ENCODE measurements at places on chromosomes 12 and 14.

GRCh38 chr12:7907009-7907408, 29.0 kb downstream of the SLC2A3 start:
- DNase-seq = peak; percentile 17

DNA sequence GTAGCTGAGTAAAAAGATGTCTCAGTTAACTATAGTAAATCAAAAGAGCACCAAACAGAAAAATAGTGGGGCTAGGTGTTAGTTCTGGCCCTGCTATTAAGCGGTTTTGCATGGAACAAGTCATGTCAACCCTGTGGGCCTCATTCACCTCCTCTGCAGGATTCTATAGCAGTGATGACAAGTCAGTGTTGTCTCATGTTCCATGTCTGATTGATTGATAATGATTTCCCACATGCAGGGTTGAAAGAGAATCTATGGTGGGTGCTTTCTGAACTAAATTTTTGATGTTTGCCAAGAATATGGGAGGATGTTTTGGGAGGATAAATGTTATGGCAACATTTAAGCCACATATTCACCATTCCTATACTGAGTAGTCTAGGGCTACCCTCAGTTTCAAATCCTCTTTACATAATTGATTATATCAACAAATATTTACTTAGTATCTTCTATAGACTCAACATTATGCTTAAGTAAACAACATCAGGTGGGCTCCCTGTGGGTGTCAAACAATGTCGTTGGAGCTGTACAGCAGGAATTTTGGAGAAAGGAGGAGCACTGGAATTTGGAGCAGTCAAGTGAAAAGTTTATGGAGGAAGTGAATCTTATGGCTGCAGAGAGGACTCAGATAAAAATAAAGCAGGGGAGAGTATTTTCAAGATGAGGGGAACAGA, 48.6 kb downstream of the IRAK3 start:
- DNase-seq = no peak

DNA sequence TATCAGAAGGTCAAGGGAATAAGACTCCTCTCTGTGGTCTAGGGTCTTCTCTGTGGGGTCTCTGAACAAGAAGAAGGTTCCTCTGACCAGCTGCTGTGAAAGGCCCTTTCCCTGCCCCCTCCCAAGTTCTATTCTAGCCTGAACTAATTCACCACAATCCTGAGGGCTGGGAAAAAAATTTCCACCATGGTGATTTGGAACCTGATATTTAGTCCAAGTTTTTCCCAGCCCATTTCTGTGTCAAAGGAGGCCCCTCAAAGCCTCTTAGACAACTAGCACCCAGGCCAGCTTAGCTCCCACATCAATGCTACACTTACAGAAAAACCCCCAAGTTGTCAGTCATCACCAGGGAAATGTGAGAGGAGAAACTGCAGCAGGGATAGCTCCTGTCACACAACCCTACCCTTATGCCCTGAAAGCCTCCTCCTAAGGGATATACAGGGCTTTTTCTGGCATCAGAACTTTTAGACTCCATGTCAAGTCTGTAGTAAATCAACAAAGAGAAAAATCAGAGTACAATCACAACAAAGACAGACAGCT, 4.5 kb downstream of the FMNL3 start:
- no peak for DNase-seq

- no peak for DNase-seq
Measured at GRCh38 chr12:16475521-16475920, 128.1 kb downstream of the MGST1 start.

All from stimulated activated CD8-positive, alpha-beta memory T cell treated with anti-CD3 and anti-CD28 coated beads, Interleukin-12 subunit alpha, Interleukin-12 subunit beta, amount 100 ng/mL, for 1 hour (primary cell).